ENCODE measurements at places on chromosomes 13 and 19.

GRCh38 chr13:36713887-36714286, 40.1 kb downstream of the SERTM1 start:
- DNase-seq, result no peak

- DNase-seq, result no peak
Observed at GRCh38 chr19:50036908-50037307, 11.1 kb downstream of the ZNF473 start.

GRCh38 chr13:53075356-53076041, 46.9 kb downstream of the OLFM4 start:
- DNase-seq, result no peak

DNA sequence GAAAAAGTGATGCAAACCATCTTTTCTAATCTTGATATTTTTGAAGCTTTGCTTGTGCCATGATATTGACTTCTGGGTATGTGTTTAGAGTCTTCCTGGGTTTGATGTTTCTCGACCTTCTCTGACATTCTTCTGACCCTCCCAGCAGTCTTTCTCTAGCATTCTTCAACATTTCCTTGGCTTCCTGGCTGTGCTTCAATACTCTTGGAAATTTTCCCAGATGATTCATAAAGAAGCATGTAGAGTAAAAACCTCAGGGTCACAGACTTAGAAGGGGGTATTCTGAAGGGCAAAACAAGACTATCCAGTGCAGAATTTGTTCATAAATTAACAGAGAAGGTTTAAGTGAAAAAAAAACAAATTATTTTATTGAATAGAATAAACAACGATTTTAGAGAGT, 946.3 kb upstream of the PCDH9 start:
- DNase-seq, result no peak

- no peak for DNase-seq
Observed at GRCh38 chr13:77554069-77554468, 18.6 kb downstream of the SCEL start.

GRCh38 chr13:112160558-112160957, 93.6 kb downstream of the SOX1 start:
- DNase-seq, result no peak

DNA sequence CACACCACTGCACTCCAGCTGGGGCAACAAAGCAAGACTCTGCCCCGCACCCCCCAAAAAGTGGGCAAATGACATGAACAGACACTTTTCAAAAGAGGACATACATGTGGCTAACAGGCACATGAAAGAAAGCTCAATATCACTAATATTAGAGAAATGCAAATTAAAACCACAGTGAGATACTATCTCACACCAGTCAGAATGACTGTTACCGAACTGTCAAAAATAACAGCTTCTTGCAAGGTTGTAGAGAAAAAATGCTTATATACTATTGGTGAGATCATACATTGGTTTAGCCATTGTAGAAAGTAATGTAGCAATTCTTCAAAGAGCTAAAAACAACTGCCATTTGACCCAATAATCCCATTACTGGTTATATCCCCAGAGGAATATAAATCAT, 99.5 kb upstream of the SPATA13 start:
- DNase-seq, result no peak

- no peak for DNase-seq
Observed at GRCh38 chr19:34667349-34668076, 9.4 kb downstream of the SCGB2B2 start.

GRCh38 chr19:34733746-34734536, at the start of gene ZNF181:
ZNF181 (plus strand) TSS chr19:34734243; CDS start chr19:34735038, 795 bp downstream.
- peak; percentile 74 for DNase-seq

DNA sequence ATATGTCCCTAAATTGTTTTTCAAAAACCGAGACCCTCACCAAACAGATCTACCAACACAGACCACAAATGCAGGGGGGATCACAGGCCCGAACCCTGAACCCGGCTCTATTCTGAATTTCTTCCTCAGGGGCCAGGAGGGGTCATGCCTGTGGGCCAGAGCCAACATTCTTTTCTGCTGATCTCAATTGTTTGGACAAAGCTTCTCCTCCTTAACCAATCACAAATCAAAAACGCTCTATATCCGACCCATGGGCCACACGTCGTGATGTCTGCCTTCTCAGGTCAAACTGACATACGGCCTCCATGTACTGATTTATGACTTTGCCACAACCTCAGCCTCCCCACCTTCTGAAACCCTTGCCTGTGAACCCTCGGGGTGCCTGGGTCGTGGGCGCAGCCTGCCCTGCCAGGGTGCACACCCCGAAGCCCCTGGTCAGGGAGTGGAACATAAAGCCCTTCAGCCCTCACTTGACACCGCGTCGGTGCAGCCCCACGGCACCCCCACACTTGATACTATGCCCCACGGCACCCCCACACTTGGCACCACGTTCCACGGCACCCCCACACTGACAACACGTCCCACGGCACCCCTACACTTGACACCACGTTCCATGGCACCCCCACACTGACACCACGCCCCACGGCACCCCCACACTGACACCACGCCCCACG, 58.4 kb upstream of the C13orf46 start:
- no peak for DNase-seq

DNA sequence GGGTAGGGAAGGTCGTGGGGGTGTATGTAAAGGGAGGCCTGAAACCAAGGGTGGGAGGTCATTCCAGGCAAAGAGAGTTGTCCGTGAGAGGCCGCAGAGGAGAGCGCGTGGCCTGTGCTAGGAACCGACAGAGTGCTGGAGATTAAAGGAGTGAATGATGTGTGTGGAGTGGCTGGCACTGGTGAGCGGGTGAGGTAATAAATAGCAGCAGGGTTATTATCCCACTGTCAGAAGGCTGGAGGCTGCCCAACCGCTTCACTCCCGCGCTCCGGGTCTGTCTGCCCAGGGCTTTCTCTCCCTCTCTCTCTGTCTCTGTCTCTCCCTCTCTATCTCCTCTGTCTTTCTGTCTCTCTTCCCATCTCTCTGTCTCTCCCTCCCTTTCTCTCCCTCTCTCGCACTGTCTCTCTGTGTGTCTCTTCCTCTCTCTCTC, 17.4 kb downstream of the ZNF579 start:
- no peak for DNase-seq

DNA sequence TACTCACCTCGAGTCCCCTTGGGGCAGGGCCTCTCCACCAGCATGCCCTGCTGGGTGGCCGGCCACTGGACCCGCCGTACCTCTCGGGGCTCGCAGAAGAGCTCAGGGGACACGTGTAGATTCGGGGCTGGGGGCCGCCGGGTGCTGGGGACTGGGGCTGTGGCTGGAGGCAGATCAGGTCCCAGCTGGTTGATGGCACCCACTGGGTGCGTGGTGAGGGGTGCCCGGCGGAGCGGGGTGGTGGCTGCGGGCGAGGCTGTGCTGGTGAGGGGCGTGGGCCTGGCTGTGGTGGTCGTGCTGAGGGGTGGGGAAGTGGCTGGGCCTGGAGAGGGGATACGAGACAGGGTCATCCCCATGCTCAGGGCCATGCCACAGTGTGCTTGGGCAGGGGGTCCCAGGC, 24.9 kb upstream of the ASF1B start:
- no peak for DNase-seq
